HS-27A (cell line): ENCODE measurements at places on chromosomes 1 and 21.
A peak's percentile ranks its signal among the peaks of the same experiment; 100 is the strongest.

GRCh38 chr1:183370399-183371058 lies 47.7 kb downstream of the NMNAT2 start:
- no peak for DNase-seq

DNA sequence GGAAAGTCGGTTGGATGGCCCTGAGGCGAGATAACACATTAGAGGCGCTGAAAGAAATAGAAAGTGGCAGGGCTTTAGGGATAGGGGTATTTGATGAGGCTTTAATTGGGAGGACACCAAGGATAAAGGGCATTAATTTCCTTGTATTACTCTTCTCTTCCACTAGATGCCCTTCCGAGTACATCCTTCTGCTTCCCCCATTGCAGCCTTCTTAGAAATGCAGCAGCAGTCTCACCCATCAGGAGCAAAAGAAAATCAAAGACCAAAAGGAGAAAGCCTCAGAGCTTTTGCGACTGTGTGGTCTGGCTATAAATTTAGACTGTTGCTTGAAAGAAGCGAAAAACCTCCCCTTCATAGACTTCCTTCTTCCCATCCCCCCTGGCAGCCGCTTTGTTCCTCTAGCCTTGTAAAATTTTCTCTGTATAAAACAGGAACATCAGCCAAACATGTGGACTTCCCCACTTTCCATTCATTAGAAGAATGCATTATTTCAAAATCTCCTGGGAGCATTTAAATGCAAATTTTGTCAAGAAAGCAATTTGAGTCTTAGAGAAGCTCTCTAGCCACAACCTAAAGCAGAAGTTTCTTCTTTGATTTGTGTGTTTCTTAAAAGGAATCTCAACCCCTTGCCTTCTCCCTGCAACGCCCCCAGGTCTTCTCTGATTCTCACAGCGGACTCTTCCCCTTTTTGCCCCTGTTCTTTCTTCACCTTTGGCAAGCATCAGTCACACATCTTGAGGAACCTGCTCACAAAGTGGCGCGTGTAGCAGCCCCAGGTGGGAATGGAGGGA lies 76.6 kb downstream of the NDUFS5 start:
- no peak for DNase-seq

DNA sequence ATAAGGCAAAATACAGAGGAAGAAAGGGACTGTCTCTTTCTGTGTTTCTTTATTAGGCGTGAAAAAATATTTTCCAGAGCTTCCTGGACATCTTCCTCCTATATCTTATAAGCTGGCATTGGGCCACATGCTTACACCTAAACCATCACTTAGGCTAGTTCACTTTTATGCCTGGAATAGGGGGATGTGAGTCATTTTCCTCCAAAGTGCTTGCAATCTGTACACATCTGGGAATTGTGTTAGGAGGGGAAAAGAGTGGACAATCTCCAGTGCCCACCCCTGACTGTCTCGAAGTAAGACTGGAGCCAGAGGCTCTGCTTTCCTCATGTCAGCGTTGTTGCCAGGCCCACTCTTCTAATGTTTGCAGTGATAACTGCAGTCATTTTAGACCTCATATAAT lies 29.9 kb downstream of the GIPC2 start:
- DNase-seq, result no peak

DNA sequence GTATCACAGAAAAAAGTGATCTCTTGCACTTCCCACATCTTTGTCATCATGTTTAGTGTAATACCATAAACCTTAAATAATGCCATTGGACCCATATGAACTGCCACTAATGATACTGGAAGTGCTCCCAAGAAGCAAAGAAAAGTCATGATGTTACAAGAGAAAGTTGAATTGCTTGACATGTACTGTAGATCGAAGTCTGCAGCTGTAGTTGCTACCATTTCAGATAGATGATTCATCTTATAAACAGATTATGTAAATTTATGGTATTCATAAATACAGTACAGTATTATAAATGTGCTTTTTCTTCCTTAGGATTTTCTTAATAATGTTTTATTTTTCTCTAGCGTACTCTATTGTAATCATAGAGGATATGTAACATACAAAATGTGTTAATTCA lies 30.1 kb upstream of the LAMC2 start:
- DNase-seq, result no peak

DNA sequence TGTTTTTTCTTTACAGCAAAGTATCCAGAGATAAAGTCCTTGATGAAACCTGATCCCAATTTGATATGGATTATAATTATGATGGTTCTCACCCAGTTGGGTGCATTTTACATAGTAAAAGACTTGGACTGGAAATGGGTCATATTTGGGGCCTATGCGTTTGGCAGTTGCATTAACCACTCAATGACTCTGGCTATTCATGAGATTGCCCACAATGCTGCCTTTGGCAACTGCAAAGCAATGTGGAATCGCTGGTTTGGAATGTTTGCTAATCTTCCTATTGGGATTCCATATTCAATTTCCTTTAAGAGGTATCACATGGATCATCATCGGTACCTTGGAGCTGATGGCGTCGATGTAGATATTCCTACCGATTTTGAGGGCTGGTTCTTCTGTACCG lies 6.5 kb downstream of the DEGS1 start:
- DNase-seq, result no peak

DNA sequence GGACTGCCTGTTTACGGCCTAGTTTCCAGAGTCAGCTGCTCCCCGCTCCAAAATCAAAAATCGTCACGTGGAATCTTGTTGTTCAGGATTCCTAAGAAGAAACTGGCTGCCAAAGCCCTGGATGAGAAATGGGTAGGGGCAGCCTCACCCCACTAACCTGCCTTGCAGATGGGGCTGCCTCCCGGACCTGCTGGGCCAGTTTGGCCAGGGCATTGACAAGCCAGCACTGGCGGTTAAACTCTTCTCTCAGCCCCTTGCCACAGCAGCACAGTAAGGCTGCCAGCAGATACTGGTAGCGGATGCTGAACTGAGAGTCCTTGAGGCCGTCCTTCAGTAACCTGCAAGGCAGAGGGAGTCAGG lies 31.6 kb upstream of the PPP1R15B start:
- no peak for DNase-seq

DNA sequence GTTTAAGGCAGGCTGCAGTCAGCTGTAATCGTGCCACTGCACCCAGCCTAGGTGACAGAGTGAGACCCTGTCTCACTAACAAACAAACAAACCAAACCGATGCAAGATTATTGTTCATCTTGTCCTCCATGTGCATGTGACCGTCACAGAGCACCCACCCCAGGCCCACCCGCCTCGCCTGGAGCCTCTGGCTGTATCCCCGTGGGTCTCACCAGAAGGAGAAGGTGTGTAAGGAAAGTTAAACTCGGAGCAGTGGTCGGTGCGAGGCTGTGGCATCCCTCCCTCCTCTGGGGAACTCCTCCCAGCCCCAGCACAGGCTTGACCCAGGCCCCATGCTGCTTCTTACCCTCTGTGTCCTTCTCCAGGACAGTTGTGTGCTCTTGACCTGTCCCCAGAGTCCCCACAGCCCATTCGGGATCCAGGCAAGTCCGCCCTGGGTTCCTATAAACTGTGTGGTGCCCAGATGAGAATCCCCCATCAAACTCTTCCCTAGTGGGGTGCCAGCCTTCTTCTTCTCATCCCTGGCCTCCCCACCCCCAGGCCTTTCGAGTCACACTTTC lies 318.4 kb downstream of the AJAP1 start:
- DNase-seq, result no peak

DNA sequence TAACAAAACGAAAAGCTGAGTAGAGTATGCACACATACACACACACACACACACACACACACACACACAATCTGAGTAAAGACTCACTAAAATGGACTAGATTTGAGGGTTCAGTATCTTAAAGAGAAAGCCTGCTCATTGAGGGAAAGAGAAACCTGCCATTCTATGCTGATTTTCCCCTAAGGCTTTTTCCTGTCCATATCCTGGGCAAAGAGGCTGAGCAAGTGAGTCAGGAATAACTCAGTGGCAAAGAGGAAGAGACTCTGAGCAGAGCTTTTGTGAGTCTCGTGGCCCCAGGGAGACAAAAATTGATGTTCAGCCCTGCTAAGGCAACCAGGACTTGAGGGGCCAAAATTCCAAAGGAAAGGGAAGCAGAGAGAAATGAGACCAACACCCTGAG lies 37.3 kb upstream of the RUNX1 start:
- DNase-seq, result no peak

GRCh38 chr1:227417756-227418480 lies 99.6 kb upstream of the CDC42BPA start:
- DNase-seq, result no peak

- no peak for DNase-seq
Measured at GRCh38 chr1:108067884-108068540, 103.0 kb upstream of the VAV3 start.

GRCh38 chr1:177748080-177748801 lies 221.6 kb downstream of the SEC16B start:
- no peak for DNase-seq

DNA sequence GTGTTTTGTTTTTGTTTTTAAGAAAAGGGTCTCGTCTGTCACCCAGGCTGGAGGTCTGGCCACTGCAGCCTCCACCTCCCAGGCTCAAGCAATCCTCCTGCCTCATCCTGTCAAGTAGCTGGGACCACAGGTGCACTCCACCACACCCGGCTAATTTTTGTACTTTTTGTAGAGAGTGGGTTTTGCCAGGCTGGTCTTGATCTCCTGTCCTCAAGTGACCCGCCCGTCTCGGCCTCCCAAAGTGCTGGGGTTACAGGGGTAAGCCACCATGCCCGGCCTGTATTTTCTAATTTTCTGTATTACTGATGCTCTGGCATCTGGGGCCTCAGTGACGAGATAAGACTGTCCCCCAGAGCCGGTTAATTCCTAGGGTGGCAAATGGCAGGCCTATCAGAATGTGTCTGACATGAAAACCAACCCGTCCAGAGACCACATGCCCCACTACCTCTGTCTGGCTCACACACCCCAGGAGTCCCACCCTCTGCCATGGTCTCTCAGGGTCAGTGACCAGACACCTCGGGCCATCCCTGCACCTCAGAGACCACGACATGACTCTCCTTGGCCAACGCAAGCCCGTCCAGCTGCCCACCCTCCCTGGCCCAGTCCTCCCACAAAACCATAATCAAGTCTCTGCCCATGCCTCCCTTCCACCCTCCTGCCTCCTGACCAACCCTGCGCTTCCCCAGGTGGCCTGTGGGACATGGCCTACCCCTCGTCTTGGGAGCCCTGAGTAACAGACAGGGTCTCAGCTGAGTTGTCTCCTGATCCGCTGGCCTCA lies 12.5 kb downstream of the NPHP4 start:
- no peak for DNase-seq

- no peak for DNase-seq
Measured at GRCh38 chr1:45205910-45206721, at the start of gene ZSWIM5. Gene ZSWIM5, minus strand, starts transcription at chr1:45206605. Its CDS starts 255 bp downstream, at chr1:45206350.

DNA sequence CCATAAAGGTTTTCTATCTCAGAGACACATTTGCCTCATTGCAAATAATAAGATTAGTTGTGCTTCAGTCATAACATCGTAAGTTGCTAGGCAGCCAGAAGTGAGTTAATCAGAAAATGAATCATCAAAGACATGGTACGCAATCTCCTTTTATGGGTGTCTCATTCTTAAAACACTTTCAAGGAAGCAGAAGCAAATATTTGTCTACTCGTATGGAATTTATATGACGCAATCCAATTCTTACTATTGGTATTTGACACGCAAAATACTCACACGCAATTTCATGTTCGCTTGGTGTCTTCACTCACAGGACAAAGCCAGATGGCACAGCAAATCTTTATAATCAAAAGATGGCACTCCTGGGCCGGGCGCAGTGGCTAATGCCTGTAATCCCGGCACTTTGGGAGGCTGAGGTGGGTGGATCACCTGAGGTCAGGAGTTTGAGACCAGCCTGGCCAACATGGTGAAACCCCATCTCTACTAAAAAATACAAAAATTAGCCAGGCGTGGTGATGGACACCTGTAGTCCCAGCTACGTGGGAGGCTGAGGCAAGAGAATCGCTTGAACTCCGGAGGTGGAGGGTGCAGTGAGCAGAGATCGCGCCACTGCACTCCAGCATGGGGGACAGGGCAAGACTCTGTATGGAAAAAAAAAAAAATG lies 56.4 kb downstream of the HLCS start:
- peak; percentile 94 for DNase-seq

- DNase-seq, result no peak
Measured at GRCh38 chr1:78884685-78885452, 121.7 kb downstream of the ADGRL4 start.

DNA sequence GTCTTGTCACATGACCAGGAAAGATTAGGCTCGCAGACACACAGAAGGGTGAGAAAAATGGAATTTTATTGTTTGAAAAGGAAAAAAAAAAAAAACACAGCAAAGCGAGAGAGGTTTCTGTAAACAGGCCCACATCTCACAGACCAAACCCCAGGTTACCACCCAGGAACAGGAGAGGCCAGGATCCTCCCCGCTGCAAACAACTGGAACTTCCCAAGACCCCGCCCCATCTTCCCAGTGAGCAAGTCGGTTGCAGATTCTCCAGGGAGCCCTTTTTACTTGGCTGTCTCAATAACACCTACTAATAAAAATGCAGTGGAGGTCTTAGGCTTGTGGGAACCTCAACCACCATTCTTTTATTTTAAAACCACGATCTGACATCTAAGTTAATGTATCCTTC lies 84.7 kb upstream of the ETS2 start:
- no peak for DNase-seq

- no peak for DNase-seq
Measured at GRCh38 chr1:102593276-102593675, 515.0 kb downstream of the COL11A1 start.

DNA sequence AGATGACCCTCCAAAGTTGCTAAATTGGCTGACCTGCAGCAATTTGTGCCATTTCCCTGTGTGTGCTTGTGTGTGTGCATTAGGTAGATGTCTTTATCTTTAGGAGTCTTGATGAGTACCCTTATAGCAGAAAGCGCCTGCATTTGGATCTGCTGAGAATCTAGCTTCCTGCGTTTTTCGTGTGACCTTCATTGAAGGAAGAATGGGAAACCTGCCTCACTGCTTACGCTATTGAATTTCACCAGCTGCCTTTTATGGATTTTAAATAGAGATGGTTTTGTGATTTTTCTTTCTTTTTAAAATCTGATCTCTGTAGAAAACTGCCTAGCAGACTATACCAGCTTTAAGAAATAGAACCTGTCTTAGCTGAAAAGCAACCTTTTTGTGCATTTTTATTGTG lies 124.5 kb downstream of the CACHD1 start:
- DNase-seq, result no peak

- no peak for DNase-seq
Measured at GRCh38 chr1:180343921-180344769, 114.1 kb downstream of the LHX4 start.

DNA sequence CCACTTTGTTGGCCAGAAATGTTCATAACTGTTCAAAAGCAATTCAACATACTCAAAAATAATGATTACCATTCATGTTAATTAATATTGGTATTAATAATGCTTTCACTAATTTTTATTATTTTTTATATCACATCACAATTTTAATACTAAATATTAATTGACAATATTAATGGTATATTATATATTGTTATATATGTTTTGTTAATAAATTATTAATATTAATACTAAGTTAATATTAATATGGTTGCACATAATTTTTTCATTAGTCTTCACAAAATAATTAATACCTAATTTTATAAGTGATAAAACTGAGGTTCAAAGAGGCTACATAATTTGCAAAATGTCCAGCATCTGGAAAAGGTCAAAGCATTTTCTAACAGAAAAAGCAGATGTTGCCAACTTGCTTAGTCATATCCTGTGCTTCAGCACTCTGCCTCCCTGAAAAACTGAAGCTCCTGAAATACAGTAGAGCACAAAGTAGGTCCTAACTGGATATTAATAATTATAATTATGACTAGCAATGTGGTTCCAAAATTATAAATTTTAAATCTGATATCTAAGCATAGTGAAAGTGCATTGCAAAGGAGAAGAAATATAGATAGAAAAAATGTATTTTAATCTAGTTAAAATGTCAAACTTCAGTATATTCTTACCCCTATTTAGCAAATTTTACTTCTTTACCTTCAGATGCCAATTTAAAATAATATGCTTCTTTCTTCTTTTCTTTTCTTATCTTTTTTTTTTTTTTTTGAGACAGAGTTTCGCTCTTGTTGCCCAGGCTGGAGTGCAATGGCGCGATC lies 123.2 kb upstream of the TNFSF4 start:
- no peak for DNase-seq
